ENCODE measurements at places on chromosomes 5 and 9.

GRCh38 chr9:114229295-114229694 is 74.0 kb downstream of the COL27A1 start:
- no peak for DNase-seq

GRCh38 chr9:438066-438465 is 223.4 kb downstream of the DOCK8 start:
- DNase-seq, result no peak

DNA sequence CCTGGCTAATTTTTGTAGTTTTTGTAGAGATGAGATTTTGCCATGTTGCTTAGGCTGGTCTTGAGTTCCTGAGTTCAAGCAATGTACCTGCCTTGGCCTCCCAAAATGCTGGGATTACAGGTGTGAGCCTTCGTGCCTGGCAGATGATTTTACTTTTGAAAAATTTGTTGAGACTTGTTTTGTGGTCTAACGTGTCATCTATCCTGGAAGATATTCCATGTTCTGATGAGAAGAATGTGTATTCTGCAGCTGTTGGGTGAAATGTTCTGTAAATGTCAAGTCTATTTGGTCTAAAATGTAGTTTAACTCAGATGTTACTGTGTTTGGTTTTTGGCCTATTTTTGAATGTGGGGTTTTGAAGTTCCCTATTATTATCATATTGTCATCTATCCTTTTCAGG is 145.6 kb downstream of the XRCC4 start:
- DNase-seq, result no peak

- no peak for DNase-seq
Measured at GRCh38 chr5:36370073-36370472, 68.4 kb upstream of the RANBP3L start.

DNA sequence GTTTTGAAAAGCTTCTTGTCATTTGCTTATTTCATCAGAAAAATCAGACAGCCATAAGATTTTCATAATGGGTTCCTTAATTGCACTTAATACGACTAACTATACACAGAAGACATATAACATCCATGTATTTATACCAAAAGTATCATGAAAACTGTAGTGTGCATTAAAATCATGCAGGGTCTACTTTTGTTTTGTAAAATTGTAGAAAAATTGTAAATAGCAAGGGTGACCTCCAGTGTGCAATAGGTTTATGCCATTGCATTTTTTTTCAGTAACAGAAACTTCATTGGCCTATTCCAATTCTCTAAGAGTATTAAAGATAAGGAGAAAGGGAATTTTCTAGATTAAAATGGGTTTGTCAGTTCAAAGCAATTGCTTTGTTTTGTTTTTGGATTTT is 307.6 kb downstream of the KIAA0825 start:
- no peak for DNase-seq

DNA sequence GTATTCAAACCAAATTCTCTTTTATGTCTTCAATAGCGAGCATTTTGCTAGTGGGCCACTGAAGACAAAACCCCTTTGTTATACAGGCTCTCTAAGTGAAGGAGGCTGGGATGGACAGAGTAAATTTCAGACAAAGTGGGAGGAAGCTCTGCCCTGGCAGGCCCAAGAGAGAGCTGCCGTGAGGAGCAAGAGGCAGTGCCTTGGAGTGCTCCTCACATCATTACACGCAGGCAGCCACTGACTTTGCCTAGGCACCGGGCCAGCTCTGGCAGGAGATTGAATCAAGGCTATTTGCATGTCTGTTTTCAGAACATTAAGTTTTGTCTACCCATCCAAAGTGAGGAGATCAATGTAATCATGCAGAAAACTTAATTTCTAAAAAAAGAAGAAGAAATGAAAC is 167.7 kb downstream of the CCDC192 start:
- no peak for DNase-seq

GRCh38 chr9:36018891-36019720 is 17.6 kb upstream of the RECK start:
- no peak for DNase-seq

DNA sequence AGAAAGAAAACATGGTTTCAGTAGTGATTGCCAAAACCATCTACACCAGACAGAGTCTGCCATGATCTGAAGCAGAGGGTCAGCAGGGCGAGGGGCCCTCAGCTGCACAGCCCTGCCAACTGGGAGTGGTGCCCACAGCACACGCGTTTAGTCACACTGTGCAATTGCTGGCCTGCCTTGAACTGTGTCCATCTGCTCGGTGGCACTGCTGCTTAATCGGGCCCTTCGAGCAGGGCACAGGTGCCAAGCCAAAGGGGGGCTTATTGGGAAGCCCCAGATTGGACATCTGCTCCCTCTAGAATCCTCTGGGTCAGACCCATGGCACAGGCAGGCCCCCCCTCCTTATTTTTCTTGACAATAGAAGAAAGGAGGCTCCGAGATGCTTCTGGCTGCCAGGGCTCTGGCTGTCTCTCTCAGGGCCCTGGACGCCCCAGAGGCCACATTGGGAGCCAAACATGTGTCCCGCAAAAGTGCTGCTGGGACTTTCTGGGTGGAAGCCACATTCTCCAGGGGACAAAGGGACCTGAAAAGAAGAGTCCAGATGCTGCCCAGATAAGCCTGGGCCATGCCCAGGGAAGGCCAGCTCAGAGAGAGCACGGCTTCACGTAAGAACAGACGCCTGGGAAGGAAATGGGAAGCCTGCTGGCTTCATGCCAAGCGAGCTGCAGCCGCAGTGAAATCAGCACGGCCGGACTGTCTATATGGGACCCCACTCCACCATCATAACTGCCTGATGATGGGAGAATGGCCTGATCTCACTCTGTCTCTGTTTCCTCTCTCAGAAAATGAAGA is 349.2 kb downstream of the GADD45G start:
- DNase-seq, result no peak

GRCh38 chr5:117800261-117800660 is 1188.1 kb downstream of the DTWD2 start:
- no peak for DNase-seq

DNA sequence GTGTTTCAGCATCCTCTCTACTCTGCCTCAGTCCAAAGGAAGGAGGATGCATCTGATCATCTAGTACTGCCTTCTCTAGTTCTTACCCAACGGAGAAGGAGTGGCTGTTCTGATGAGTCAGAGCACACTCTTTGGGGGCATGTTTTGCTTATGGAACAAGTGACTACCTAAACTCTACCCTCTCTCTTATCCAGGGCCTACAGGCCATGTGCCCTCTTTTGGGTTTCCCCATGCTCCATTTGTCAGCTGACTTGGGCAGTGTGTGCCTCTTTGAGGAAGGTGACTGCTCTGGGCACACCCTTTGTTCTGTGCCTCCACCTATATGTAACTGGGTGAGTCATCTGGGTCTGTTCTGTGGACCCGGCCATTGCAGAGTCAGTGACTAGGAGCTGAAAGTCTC is 89.6 kb upstream of the BNC2 start:
- no peak for DNase-seq

- peak; percentile 38 for DNase-seq
Measured at GRCh38 chr9:133184971-133185370, 21.3 kb upstream of the GBGT1 start.

DNA sequence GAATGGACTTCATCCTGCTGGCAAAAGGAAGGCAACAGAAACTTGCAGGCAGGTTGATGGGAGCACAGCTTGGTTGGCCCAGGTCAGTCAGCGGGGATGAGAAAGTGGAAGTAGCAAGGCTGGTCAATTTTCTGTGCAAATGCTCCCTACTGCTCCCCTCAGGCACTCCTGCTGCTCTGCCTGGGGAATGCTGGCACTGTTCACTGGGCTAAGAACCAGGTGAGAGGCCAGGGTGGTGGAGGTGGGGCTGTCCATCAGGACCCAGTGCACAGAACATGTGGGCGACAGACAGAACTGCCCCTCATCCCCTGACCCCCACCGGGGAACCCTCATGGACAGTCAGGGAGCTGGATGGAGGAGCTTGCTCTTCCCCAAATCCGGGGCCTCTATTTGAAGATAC is 593.1 kb downstream of the IRX1 start:
- no peak for DNase-seq

DNA sequence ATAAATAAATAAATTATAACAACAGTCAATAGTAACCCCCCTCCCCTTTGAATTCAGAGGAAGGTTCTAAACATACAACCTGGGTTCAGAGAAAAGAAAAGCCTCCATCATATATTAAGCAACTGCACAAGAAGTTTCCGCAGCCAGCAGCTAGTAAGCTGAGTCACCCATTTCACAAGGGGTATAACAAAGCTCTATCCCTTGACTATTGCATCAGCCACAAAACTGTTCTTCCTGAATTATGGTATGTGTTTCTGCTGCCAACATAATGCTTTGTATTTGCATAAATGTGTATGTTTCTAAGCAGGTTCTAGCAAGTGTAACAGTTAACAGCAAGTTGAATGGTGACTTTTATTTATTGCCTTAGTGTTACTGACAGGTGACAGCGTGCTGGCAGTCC is 6.8 kb upstream of the CEP120 start:
- DNase-seq, result no peak

DNA sequence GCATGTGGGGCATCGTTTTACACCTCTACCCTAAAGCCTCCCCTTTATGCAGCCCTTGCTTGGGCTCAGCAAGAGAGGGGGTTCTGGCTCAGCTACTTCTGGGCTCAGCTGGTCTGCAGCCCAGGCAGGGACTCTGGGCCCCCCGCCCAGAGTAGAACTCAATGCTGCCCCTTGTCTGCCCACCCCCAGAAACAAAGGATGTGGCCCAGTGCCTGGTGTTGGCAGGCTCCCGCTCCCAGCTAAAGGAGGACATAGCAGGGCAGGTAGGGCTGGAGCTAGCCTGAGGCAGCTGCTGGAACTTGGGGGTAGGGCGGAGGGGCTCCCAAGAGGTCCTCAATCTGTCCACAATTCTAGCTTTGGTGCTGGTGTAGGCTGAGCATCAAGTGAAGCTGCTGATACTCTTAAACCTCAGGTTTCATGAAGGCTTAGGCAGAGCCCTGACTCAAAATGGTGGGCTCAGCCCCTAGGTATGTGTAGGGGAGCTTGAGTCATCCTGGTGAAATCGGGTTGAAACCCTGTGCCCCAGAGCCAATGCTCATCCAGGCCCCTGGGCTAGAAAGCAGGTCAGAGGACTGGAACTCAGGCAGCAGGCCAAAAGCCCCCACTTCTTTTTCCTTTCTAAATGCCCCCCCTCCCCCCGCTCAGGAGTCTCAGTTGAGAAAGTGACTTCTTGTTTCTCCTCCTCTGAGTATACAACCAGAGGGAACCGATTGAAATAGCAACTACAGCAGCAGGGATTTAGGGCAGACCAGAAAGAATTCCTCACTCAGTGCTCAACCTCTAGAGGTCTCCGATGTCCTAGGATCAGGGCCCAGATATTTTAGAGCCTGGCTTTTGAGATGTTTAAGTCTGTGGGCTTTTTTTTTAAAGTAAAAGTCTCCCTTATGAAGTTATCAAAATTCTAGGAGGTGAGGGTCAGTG is 11.4 kb downstream of the PSD2 start:
- DNase-seq, result no peak

DNA sequence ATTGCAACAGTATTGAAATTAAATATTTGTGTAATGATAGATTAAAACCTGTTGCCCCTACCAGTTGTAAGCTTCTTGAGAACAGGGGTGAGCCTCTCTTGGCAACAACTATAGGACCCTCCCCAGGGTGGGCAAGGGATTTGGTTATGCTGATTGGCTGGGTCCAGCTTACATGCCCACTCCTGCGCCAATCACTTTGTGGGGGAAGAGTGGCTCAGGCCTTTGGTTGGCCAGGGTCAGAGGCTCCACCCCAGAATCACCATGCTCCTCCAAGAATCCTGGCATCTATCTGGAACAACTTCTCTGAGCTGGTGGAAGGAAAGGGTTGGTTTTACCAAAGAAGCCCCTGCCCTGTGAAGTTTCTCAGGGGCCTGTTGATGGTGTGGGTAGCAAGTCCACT is 8.6 kb upstream of the PITX1 start:
- no peak for DNase-seq

GRCh38 chr9:123772374-123772773 is 157.6 kb downstream of the DENND1A start:
- no peak for DNase-seq

- DNase-seq, result no peak
Measured at GRCh38 chr5:116655431-116655830, 80.8 kb upstream of the SEMA6A start.

GRCh38 chr5:169637549-169638121 is 560 bp downstream of the DOCK2 start:
- no peak for DNase-seq

- DNase-seq, result no peak
Measured at GRCh38 chr5:11547730-11548129, 356.5 kb downstream of the CTNND2 start.

- no peak for DNase-seq
Measured at GRCh38 chr9:118059484-118060278, 355.5 kb downstream of the TLR4 start.

GRCh38 chr9:76516871-76517270 is 57.9 kb downstream of the GCNT1 start:
- DNase-seq, result no peak

DNA sequence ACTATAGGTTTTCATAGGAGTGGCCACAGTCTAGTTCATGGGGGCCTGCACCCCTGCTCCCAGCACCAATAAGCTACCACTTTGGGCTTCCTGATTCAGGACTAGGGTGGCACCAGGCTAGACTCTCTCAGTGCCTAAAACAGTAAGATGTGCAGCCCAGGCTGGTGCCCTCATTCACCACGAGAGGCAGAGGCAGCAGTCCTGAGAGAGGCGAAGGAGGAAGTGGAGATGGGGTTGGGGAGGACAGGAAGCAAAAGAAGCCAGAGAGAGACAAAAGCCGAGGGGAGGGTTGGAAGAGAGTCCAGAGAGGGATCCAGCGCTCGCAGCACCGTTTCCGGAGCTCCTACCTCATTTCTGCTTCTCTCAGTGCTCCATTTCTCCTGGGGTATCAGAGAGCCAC is 180.9 kb downstream of the MED10 start:
- no peak for DNase-seq

DNA sequence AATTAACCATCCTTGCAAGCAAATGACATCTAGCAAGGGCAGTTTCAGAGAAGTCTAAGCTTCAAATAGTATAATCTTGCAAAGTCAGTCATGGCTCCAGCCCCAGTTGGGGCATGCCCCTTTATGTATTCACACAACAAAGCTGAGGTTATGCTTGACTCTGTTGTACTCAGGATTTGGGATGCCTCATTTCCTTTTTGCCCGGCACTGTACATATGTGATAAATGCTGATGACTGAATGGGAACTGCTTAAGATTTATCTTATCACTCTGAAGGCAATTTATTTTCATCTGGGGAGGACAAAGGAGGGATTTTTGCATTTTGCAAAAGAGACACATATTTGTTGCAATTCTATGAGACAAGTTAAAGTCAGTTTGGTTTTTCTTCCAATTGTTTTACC is 219.2 kb downstream of the TRPM3 start:
- DNase-seq, result no peak

DNA sequence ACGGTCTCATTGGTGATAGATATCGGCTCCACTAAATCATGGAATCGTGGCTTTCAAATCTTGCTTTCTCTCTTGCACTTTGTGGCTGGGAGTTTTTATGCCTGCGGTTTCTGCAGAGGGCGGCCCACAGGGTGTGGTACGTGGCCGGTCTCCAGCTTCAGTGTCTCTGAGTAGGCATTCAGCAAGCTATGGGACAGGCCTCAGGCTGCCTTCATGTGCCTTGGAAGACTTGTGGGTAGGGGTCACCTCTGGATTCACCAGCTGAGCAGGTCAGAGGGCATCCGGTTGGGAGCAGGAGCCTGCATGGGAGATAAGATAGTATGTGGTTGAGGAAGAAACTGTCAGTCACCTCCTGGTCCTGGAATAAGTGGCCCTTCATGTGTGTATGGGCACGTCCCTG is 47.7 kb downstream of the AMBP start:
- no peak for DNase-seq

All from DMS 273 treated with DMSO at 0.1 percent for 48 hours (cell line).